ENCODE measurements at places on chromosomes 13 and 19. TPM values are rescaled to one million over a fixed set of nuclear protein-coding genes. Genes with fewer than 3 reads are reported as not detected.

C3 gene
- not detected for total RNA-seq

GRCh38 chr13:25489238-25489637 lies 117.5 kb downstream of the ATP8A2 start:
- DNase-seq: no peak

- no peak for DNase-seq
Measured at GRCh38 chr13:27341616-27342015, 71.0 kb downstream of the RASL11A start.

PRTN3 gene
- total RNA-seq: not detected

DNA sequence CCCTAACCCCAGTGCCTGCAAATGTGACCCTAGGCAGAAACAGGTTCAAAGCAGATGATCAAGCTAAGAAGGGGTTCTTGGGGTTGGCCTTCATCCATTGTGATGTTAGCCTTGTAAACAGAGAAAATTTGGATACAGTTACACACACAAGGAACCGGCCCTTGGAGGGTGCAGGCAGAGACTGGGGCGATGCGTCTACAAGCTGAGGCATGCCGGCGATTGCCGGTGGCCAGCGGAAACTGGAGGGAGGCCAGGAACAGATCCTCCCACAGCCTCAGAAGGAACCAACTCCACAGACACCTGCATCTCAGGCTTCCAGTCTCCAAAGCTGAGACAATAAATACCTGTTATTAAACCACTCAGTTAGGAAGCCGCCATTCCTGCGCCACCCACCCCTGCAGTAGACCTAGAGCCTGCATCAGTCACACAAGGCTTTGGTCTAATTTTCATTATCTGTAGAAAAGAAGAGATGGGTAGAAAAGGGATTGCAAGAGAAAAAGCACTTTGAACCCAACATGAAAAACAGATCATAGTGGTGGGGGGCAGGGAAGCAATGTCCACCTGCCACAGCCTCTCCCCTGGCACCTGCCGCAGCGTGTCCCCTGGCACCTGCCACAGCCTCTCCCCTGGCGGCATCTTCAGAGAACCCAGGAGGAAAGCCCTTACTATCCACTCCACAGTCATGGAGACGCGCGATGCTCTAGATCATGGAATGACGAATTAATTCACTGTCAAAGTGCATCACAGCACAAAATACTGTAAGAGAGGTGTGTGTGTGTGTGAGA lies 119.7 kb upstream of the SOX1 start:
- peak; percentile 61 for DNase-seq

MAMSTR gene
- 1.6 TPM for total RNA-seq

All from chondrocyte (in vitro differentiated cells).